ENCODE measurements at places on chromosomes 7 and 10.

GRCh38 chr10:125154529-125154928 is 5.8 kb downstream of the CTBP2 start:
- DNase-seq = no peak

GRCh38 chr7:128069373-128070364 is 38.4 kb upstream of the LRRC4 start:
- DNase-seq = no peak

- no peak for DNase-seq
Observed at GRCh38 chr7:74104702-74105101, 21.1 kb downstream of the LIMK1 start.

- no peak for DNase-seq
Observed at GRCh38 chr10:125094806-125095205, 65.6 kb downstream of the CTBP2 start.
